H1 (cell line): ENCODE measurements at places on chromosomes 5 and 9. TPM values are rescaled to one million over a fixed set of nuclear protein-coding genes. Genes with fewer than 3 reads are reported as not detected.

- H3K36me3 ChIP-seq = no peaks in the 10 kb centered on the region
- no peak for DNase-seq
- no peaks in the 10 kb centered on the region for H3K4me1 ChIP-seq
- no peak overlapping the region for H3K4me3 ChIP-seq
- H3K27me3 ChIP-seq = no peaks in the 10 kb centered on the region
Observed at GRCh38 chr5:79011219-79011836, 26.2 kb upstream of the ARSB start.

ADGRD2 gene
- 1.1 and 1.4 TPM in 2 replicates for total RNA-seq

- H3K4me1 ChIP-seq = no peaks in the 10 kb centered on the region
- no peaks in the 10 kb centered on the region for H3K36me3 ChIP-seq
- no peak overlapping the region for H3K4me3 ChIP-seq
- no peak for DNase-seq
- H3K27ac ChIP-seq = no peak overlapping the region
- H3K27me3 ChIP-seq = no peaks in the 10 kb centered on the region
Observed at GRCh38 chr5:6253281-6253680, 125.1 kb downstream of the MED10 start.

DNA sequence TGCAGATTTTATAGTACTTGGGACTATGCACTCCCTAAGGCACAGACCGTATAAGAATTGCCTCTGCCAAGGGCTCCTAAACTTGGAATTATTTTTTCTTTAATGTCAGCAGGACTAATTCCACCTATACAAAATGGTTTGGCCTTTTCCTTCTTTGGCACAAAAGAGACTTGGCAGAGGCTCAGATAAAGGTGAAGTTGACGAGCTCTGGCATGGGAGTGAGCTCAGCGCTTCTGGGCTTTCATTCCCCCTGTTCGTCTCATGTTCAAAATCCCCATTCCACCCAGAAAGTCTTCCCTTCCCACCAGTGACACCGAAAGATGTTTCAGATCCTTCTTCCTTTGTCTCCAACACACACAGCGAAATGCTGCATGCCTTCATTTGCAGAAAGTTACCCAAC, 61.2 kb downstream of the F2RL2 start:
- no peaks in the 10 kb centered on the region; the same call in 1 of the 2 replicates for H3K4me1 ChIP-seq
- no peak overlapping the region for H3K4me3 ChIP-seq
- H3K27me3 ChIP-seq = no peaks in the 10 kb centered on the region

GRCh38 chr5:59282726-59283125, 610.8 kb downstream of the PDE4D start:
- H3K4me1 ChIP-seq = no peaks in the 10 kb centered on the region
- no peak overlapping the region for H3K27ac ChIP-seq
- no peak overlapping the region for H3K4me3 ChIP-seq
- no peaks in the 10 kb centered on the region for H3K36me3 ChIP-seq
- no peaks in the 10 kb centered on the region for H3K27me3 ChIP-seq

DNA sequence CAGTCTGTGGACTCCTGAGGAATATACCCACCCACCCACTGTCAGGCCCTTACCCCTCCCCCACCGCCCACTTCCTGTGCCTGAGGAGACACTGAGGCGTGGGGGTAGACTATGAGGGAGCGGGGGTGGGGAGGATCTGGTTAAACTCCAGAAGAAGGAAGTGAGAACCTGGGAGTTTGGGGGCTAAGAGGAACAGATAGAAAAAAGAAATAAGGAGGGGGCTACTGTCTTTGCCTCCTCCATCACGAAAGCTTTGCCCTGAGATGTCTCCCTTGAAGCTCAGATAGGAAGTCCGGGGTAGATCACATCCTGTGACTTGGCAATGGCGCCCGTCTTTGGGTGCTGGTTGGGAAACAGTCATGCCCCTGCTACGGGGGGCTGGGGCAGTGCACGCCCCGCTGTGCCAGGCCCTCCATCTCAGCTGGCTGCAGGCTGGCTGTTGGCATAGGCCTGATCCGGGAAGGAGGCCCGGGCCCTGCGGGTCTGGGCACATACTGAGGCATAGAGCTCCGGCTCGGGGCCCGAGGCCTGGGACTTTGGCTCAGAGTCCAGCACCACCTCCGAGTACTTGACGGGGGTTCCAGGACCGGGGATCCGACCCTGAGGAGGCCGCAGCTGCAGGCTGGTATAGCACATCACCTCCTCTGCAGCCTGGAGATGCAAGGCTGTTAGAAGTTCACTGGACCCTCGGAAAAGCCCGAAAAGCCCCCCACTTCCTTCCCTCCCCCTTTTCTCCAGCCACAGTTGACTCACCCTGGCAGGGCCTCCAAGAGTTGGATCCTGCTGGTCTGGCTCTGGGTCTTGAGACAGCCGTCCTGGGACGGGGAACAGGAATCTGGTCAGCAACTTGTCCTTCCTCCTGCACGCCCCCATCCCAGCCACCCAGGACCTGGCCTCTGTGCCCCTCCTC, 1.0 kb downstream of the SIT1 start:
- H3K36me3 ChIP-seq = no peaks in the 10 kb centered on the region
- DNase-seq = no peak
- no peaks in the 10 kb centered on the region for H3K27me3 ChIP-seq
- H3K4me3 ChIP-seq = no peak overlapping the region
- H3K27ac ChIP-seq = no peak overlapping the region

ARHGEF28 gene
- 0.77 and 1.0 TPM in 2 replicates for total RNA-seq

DNA sequence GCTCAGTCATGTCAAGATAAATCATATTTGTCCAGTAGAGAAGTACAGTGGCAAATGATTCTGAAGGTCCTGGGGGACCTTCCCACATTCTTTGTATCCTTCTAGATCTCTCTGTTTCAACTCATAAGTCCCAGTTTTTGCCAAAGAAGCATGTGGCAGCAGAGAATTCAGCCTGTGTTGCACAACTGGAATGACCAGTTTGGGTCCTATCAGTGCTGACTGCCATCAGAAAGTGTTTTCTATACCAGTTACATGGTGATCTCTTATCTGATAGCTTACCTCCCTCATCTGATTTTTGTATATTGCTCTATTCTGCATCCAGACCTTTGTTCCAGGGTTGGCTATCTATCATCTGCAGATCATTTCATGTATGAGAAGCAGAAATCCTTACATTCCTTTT, 21.7 kb downstream of the GM2A start:
- H3K4me3 ChIP-seq = no peak overlapping the region
- H3K27me3 ChIP-seq = no peaks in the 10 kb centered on the region
- no peaks in the 10 kb centered on the region for H3K36me3 ChIP-seq
- H3K27ac ChIP-seq = no peak overlapping the region

DNA sequence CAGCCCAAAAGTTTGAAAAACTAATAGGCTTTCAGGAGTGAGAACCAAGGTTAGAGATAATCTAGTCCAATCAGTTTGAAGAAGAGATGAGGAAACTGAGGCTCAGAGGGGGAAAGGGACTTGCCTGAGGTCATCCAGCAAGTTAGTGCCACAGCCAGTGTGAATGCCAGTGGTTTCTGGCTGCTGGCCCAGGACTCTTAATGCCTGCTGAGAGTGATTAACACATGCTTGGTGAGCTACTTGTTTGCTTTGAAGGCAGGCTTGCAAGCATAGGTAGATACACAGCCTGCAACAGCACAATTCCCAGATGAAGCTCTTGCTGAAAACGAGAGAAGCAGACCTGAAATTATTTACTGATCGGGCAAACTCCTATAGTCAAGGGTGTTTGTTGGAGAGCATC, 591.6 kb upstream of the SGCD start:
- H3K4me1 ChIP-seq = no peaks in the 10 kb centered on the region
- no peak for DNase-seq
- no peak overlapping the region for H3K4me3 ChIP-seq
- no peaks in the 10 kb centered on the region for H3K36me3 ChIP-seq

DNA sequence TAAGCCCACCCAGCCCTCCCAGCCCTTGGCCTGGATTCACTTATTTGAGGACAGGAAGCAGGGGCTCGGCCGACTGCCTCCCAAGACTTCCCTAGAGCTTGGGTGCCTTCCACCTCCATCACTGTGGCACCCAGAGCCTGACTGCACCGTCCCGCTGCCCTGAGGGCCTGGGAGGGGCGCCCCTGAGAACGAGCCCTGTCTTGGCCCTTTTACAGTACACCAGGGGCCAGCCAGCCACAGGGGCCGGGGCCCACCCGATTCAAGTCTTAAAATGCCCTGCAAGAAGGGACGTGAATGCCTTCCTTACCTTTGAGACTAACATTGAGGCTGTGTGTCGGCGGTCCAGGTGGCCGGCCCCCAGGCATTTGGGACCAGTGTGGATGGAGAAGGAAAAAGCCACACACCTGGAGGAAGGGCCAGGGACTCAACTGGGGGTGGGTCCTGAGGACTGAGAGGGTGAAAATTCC, 16.8 kb downstream of the FAM78A start:
- H3K4me3 ChIP-seq = no peak overlapping the region
- H3K4me1 ChIP-seq = no peaks in the 10 kb centered on the region
- H3K27me3 ChIP-seq = no peaks in the 10 kb centered on the region

- peaks cover 6% of the 10 kb centered on the region for H3K36me3 ChIP-seq
- no peak for DNase-seq
- H3K27ac ChIP-seq = no peak overlapping the region
- no peaks in the 10 kb centered on the region for H3K27me3 ChIP-seq
- H3K4me3 ChIP-seq = no peak overlapping the region
- H3K4me1 ChIP-seq = peaks cover 12% of the 10 kb centered on the region; the same call in 1 of the 2 replicates
Observed at GRCh38 chr9:137452006-137452760, 7.0 kb downstream of the NSMF start.

DNAJC25 gene
- total RNA-seq = 6.2 and 6.6 TPM in 2 replicates

DNA sequence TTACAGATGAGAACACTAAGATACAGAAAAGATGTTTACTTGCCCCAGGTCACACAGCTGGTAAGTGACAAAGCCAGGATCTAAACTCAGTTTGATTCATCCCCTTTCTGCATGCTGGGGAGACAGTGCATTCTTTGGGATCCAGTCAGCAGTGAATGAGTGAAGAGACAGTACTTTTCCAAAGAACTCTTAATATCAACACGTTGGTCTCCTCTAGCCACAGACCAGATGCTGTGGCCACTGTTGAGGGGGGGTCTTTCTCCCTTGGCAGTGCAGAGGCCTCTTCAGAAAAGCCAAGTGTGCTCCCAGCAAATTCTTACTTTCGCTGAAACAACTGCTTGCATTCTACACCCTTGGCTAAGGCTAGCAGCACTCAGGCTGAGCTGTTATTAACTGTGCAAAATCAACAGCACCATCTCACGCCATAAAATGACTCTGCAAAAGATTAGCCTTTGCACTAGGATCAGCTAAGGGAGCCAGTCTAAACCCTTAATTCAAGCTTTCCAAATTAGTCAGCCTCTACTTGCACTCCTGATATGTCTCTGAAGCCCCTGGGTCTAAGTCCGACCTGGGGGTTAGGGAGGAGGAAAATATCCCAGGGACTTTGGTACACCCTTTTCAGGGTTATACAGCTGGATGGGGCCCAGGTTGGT, 4.8 kb upstream of the TMEM171 start:
- H3K36me3 ChIP-seq = no peaks in the 10 kb centered on the region
- H3K4me1 ChIP-seq = 0 out of 2 replicates have a peak, but pooled peaks cover 3% of the 10 kb centered on the region
- DNase-seq = no peak
- H3K27ac ChIP-seq = no peak overlapping the region
- H3K27me3 ChIP-seq = peaks cover 17% of the 10 kb centered on the region

CNTFR gene
- total RNA-seq = 1.2 and 1.5 TPM in 2 replicates

- no peak overlapping the region for H3K4me3 ChIP-seq
- H3K27ac ChIP-seq = no peak overlapping the region
- no peaks in the 10 kb centered on the region for H3K4me1 ChIP-seq
- no peaks in the 10 kb centered on the region for H3K27me3 ChIP-seq
Observed at GRCh38 chr5:10831419-10831818, 70.4 kb upstream of the DAP start.

DNA sequence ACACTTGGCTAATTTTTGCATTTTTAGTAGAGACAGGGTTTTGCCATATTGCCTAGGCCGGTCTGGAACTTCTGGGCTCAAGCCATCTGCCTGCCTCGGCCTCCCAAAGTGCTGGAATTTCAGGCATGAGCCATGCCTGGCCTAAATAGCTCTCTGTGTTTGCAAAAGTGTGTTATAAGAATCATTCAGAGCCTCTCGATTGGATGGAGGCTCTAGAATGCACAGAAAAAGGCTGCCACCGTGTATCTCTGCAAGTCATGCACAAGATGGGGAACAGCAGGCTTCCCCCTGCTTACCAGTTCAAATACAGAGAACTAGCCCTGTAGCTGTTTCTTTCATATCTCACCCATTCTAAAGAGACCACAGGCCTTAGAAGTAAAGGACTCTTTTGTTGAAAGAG, 28.3 kb downstream of the FXN start:
- H3K27me3 ChIP-seq = no peaks in the 10 kb centered on the region
- peaks cover 2% of the 10 kb centered on the region; the same call in 1 of the 2 replicates for H3K4me1 ChIP-seq
- H3K4me3 ChIP-seq = no peak overlapping the region
- DNase-seq = no peak

GRCh38 chr5:179832039-179832745, 11.5 kb downstream of the SQSTM1 start:
- H3K4me1 ChIP-seq = no peaks in the 10 kb centered on the region
- DNase-seq = no peak

DNA sequence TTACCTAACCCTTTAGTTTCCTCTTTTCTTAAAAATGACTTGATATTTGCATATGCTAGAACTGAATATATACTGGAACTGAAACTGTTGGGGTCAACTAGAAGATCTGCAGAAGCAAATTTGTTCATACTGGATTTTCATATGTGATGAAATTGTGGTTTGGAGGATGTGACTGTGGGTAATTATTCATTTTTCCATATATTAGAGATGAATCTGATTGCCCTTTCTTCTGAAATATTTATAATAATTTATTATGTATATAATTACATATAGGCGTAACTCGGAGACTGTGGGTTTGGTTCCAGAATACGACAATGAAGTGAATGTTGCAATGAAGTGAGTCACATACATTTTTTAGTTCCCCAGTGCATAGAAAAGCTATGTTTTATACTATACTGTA, 149.1 kb downstream of the ATP10B start:
- H3K4me1 ChIP-seq = no peaks in the 10 kb centered on the region
- H3K27me3 ChIP-seq = no peaks in the 10 kb centered on the region
- DNase-seq = no peak
- H3K36me3 ChIP-seq = no peaks in the 10 kb centered on the region
- no peak overlapping the region for H3K4me3 ChIP-seq

NTNG2 gene
- total RNA-seq = 0.52 and 1.4 TPM in 2 replicates

- no peak overlapping the region for H3K27ac ChIP-seq
- no peaks in the 10 kb centered on the region for H3K27me3 ChIP-seq
- no peak overlapping the region for H3K4me3 ChIP-seq
- no peaks in the 10 kb centered on the region for H3K4me1 ChIP-seq
- DNase-seq = no peak
Observed at GRCh38 chr5:136057401-136058038, 28.7 kb downstream of the TGFBI start.

GRCh38 chr9:117096138-117096537, 318.7 kb downstream of the ASTN2 start:
- H3K36me3 ChIP-seq = no peaks in the 10 kb centered on the region
- no peak overlapping the region for H3K27ac ChIP-seq
- no peak overlapping the region for H3K4me3 ChIP-seq
- peaks cover 3% of the 10 kb centered on the region for H3K4me1 ChIP-seq
- no peaks in the 10 kb centered on the region for H3K27me3 ChIP-seq

GDA gene
- total RNA-seq = 3.0 TPM in 2 replicates

IL31RA gene
- total RNA-seq = not detected in 2 replicates
